Thyroid gland (tissue), 4 donors: ENCODE measurements at places on chromosomes 7 and 10. TPM values are rescaled to one million over a fixed set of nuclear protein-coding genes. Genes with fewer than 3 reads are reported as not detected.
A peak's percentile ranks its signal among the peaks of the same experiment; 100 is the strongest.

DNA sequence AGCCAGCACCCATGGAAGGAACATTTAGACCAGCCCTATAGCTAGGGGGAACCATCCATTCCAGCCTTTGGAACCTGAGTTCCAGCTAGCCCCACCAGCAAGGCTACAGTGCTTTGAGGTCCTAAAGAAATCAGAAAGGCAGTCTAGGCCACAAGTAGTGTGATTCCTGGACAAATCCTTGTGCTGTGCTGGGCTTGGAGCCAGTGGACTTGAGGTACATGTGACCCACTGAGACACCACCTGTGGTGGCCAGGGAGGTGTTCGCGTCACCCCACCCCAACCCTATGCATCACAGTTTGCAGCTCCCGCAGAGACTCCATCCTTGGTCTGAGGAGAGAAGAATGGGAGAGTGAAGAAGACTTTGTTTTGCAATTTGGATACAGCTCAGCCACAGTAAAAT, 31.8 kb downstream of the ZNF277 start:
- no peak for DNase-seq

GRCh38 chr10:14250496-14251076, 80.1 kb downstream of the FRMD4A start:
- no peak for DNase-seq

- peak; percentile 67 for DNase-seq
Measured at GRCh38 chr10:2981361-2981801, 86.0 kb upstream of the PFKP start.

- no peak for DNase-seq
Measured at GRCh38 chr7:84081973-84082522, 112.5 kb downstream of the SEMA3A start.

- DNase-seq, result no peak
Measured at GRCh38 chr10:24149640-24150039, 59.3 kb upstream of the KIAA1217 start.

DNA sequence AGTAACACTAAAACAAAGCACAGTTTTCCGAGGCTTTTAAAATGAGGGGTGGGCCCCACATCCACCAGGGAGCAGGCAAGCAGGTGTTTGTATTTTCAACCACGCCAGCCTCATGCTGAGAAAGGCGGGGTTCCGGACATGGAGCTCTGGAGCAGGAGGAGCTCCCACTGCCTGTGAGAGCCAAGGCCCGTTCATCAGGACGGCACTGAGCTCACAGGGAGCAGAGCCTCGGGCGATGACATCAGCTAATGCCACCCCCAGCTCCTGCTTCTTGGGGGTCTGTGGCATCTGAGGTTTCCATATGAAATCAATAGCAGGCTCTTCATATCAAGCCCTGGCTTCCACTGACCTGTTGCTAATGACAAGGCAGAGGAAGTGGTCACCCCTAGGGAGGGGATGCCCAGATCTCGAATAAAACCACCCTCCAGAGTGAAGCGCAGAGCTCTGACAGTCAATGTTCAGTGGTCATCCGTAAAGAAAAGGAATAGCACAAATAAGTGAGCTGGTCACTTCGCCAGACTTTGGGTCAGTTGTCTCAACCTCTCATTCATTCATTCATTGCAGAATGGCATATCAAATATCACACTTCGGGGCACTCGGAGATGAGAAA, 89.1 kb downstream of the TNS3 start:
- no peak for DNase-seq

- no peak for DNase-seq
Measured at GRCh38 chr10:101043363-101043707, 12.3 kb downstream of the SFXN3 start.

DNA sequence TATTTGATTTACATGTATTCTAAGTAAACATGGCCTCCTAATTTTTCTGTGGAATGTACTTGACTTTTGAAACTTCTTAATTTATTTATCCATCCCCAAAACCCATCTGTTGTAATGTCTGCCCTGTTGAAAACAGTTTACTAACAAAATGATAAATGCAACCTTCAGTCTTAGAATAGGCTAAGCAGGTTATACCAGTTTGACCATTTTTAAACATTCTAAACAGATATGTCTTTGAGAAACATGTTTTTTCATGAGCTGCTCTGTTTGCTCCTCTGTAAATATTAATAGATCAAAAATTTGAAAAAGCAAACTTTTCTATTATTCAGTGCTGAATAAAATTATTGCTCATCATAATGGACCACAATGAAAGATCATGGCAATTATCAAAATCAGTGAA, 33.4 kb upstream of the NRBF2 start:
- DNase-seq, result no peak

- peak; percentile 81 for DNase-seq
Measured at GRCh38 chr10:124534231-124534798, 72.7 kb downstream of the LHPP start.

DNA sequence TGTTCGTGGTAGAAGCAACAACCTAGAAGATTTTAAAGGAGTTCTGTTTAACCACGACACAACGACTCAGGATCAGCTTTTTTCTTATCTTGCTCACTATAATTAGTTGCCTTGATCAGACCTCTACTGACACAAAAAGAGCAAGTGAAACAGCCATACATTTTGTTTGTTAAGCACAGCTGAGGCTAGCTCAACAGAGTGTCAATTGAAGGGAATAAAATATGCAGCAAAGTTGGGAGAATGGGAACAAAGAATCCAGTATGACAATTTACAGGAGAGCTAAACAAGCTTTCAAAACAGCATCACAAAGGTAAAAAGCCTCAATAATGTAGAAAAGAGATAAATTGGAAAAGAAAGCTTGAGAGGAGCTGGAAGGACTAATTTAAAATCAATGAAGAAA, 40.5 kb upstream of the HERPUD2 start:
- DNase-seq, result no peak

ABCB1 gene
- total RNA-seq, result 5.9 TPM

AGAP5 gene
- total RNA-seq, result 11.0 TPM

PPP1R3A gene
- total RNA-seq, result not detected

TRIM73 gene
- 5.8 TPM for total RNA-seq

STAG3 gene
- total RNA-seq, result 1.5 TPM

PNLIPRP1 gene
- not detected for total RNA-seq
